ENCODE measurements at places on chromosomes 4 and X.

GRCh38 chr4:3337357-3337732, 44.5 kb downstream of the RGS12 start:
- DNase-seq, result no peak

- DNase-seq, result no peak
These were observed 142.8 kb upstream of the RPL34 start for GRCh38 chr4:108477527-108478108.

GRCh38 chrX:48522291-48522690, 683 bp downstream of the EBP start:
- no peak for DNase-seq

DNA sequence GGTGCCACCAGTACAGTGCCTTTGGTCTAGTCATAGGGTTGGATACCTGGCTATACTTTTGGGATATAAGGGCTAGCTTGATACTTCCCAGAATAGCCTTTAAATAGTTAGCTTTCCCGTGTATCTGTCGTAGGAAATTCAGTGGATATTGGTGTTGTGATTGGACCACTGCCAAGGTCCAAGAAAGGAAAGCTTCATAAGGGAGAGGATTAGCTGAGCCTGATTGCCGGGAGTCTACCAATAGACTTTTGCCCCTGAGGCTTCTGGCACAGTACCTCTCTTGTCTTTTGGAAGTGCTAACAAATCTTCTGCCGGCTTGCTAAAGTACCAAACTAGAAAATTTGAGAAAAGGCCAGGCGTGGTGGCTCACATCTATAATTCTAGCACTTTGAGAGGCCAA, 350.6 kb downstream of the CHIC1 start:
- DNase-seq, result no peak

GRCh38 chr4:13240066-13240465, 244.1 kb downstream of the RAB28 start:
- no peak for DNase-seq

GRCh38 chr4:144906181-144906925, 191.6 kb downstream of the ANAPC10 start:
- DNase-seq, result no peak

GRCh38 chrX:103817502-103817901, 14.6 kb downstream of the RAB9B start:
- peak; percentile 74 for DNase-seq

DNA sequence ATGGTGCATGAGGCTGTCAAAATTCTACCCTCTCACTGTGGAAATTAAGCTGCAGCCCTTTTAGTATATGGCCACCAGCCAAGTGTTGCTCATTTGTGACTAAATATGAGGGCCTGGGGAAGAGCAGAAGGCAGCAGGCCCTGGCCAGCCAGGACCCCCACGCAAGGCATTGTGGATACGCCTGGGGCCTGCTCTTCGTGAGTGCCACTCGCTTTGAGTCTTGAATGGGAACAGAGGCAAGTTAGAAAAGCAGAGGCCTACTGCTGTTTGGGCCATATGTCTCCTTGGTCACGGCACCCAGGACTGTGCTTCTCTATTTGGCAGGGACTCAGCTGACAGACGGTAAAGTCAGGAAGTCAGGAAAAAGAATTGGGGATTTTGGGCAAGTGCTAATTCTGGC, 10.9 kb downstream of the RTL5 start:
- no peak for DNase-seq

DNA sequence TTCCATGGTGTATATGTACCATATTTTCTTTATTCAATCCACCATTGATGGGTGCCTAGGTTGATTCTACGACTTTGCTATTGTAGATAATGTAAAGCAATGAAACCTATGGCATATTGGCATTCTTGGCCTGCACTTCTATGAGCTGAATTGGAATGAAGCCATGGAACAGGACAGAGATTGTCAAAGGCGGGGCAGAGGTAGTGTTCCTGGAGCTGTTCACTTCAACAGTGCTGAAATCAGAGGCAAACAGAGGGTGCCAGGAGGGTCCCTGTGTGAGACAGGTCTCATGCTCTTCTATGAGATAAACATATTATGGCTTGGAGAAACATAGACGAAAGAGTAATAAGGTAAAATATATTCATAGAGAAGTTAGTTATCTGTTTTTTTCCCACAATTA, 342.6 kb upstream of the VCX start:
- DNase-seq, result no peak

- DNase-seq, result peak; percentile 61
These were observed 58.5 kb downstream of the TEX13C start for GRCh38 chrX:125378205-125378604.

DNA sequence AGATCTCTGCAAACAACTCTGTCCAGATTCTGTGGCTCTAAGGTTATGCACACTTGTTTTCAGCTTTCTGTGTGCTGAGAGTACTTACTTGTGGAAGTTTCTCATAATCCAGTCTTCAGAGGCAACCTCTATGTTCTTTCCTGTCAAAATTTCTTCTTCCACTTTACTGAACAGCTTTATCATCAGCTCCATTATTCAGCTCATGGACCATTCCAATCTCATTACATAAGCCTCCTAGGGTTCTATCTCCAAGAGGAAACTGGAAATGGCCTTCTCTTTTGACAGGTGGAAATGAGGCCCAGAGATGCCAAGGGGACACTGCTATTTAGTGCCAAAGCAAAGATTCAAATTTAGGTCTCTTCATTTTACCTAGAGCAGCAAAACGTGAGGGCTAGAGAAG, 61.3 kb downstream of the CHRDL1 start:
- no peak for DNase-seq

DNA sequence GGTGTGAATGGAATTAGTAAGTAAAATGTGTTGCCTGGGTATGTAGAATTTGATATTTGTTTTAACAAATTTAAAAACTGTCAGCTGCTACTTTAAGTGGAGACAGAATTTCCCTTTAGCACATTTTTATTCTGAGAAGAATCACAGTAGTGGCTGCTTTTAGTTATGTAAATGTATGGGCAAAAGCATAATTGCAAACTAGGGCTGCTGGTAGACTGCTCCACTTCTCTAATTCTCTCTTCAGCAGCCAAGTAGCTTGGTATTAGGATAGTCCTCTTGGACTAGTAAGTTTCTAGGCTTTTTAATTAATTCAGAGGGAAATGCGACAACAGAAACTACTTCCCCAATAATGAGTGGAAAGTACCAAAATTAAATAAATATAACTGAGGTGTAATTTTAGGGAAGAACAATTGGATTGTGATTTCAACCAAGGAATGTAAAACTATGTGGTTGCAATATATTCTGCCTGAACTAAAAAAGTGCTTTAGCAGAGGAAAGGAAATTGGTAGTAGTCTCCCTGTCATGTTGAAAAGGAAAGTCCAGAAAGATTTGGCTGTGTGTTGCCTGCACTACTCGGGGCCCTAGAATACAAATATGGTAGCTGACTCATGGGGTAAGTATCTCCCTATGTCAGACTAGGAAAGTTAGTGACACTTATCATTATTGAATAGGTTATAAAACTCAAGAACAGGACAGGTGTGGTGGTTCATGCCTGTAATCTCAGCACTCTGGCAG, 9.2 kb upstream of the EIF4E start:
- DNase-seq, result no peak

GRCh38 chr4:26692014-26692726, 108.3 kb downstream of the TBC1D19 start:
- DNase-seq, result no peak

GRCh38 chr4:149727663-149728062, 88.0 kb downstream of the IQCM start:
- no peak for DNase-seq

- DNase-seq, result no peak
These were observed 14.1 kb downstream of the INPP4B start for GRCh38 chr4:142832022-142832421.

GRCh38 chrX:43882294-43882681, at the start of gene MAOB:
Gene MAOB (minus strand): TSS chrX:43882450. CDS start chrX:43882299, 151 bp downstream.
- no peak for DNase-seq

- peak; percentile 81 for DNase-seq
These were observed 18.0 kb downstream of the CLNK start for GRCh38 chr4:10666616-10667015.

- DNase-seq, result no peak
These were observed 59.2 kb downstream of the FSTL5 start for GRCh38 chr4:162104459-162105124.

DNA sequence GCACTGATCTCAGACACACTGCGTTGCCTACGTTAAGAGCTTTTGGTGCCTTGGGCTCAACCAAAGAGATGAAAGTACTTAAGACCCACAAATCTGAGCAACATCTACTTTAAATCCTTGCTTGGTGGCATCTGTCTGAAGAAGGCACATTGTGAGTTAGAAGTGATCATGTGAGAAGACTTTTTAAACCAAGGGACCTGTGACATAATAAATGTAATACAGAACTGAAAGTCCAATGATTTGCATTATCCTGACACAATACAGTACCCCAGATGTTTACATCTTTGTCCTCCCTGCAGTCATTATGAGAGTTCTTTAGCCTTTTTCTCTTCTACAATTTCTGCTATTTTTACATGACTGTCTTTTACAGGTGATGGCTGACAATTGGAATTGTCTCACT, 96.7 kb upstream of the FTHL17 start:
- DNase-seq, result no peak

GRCh38 chr4:74431113-74431826, 13.7 kb upstream of the AREG start:
- no peak for DNase-seq

DNA sequence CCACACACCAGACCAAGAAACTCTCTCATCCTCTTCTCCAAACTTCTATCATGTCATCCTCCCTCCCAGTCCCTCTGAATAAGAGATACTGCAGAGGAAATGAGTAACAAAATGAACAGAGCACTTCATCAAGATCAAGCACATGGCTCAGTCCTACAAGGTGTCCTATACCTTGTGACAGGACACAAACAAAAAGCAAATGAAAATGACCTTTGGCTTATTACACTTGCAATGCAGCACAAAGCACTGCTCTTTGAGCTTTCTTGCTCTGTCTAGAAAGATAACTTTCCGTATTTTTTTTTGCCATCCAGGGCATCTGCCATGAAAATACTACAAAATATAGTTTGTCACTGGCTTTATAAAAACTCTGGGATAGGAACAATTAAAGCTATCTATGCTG, 402.7 kb downstream of the HNRNPD start:
- DNase-seq, result no peak

DNA sequence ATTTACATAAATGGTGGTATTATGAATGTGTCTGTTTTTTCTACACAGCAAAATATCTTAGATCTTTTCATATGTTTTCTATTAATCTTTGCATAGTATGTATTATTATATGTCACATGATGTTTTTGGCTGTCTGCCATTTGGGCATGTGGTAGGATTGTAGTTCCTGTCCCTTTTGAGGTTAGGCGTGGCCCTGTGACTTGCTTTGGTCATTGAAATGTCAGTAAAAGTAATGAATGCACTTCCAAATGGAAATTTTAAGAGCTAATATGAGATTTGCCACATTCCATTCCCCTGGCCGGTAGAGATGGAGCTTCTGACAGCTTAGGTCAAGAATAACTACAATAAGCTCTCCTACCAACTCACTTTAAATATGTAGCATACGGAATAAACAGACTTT, 45.1 kb downstream of the JADE3 start:
- no peak for DNase-seq

DNA sequence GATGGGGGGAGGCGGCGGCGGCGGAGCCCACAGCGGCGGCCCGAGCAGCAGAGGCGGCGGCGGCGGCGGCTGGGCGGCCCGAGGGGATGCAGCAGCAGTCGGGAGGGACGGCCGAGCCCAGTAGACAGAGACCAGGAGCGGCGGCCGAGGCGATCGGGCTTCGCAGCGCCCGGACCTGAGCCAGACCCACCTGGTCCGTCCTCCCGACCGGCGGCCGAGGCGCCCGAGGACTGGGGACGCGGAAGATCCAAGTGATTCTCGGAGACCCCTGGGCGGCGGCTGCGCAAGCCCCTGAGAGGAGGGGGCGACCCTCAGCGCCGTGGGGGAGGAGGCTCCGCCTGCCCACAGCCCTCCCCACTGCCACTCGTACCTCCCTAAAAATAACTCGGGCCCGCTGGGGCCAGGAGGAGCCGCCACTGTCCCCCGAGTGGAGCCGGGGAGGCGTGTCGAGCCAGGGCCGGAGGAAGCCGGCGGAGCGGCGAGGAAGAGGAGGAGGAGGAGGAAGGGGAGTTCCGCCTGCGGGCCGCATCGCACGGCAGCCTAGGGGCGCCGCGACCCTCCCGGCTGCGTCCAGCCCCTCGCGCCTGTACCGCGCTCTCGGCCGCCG, 608 bp downstream of the RAPGEF2 start:
- peak; percentile 43 for DNase-seq

DNA sequence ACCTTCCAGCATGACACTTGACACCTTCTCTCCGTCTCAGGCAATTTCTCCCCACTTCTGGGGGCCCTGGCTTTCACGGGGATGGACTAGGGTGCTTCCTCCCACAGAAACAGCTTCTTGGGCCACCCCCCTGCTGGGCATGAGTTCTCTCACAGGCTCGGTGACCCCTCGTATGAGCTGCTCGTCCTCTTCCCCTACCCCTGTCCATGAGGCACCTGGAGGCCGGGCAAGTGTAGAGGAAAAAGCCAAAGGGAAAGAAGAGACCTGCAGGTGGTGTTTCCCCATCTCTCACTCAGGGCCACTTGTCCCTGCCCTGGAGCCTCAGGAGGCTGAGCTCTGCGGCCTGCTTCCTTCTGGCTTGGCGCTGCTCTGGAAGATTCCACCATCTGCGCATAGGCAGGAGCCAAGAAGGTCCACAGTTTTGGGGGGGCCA, 1.9 kb upstream of the RGS12 start:
- no peak for DNase-seq
